ENCODE measurements at places on chromosomes 7 and 10. TPM values are rescaled to one million over a fixed set of nuclear protein-coding genes. Genes with fewer than 3 reads are reported as not detected.
A peak's percentile ranks its signal among the peaks of the same experiment; 100 is the strongest.

GRCh38 chr10:93535293-93535692, 31.2 kb upstream of the FFAR4 start:
- DNase-seq, result no peak

GRCh38 chr7:19558527-19558926, 150.3 kb downstream of the POLR1F start:
- DNase-seq, result no peak

DNA sequence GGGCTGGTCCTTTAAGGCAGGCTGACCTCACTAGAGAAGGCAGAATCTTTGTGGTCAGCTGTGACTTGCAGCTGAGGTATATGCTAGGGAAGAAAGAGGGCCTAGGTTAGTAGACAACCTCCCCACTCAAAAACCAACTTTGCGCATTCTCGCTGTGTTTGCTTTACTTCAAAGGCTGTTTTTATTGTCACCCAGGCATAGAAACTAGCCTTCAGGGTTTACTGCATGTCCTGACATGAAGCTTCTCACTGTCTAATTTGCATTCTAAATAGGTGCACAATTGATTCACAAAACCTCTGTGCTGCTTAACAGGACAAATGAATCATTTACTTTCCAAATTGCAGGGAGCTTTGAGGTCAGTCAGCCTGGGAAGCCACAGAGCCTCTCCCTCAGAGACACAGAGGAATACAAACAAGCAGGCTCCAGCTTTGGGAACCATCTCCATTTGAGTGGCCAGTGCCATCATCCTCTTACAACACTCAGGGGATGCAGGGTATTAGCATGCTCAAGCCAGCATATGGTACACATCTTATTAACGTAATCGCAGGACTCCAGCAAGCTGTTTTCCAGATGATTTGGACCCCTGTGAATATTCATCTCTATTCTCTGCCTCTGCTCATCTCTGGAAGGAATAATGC, 596.4 kb upstream of the GHITM start:
- DNase-seq, result peak; percentile 89

GRCh38 chr7:155341463-155341983, 43.8 kb downstream of the INSIG1 start:
- no peak for DNase-seq

GRCh38 chr10:114064151-114065048, 20.7 kb downstream of the ADRB1 start:
- DNase-seq, result no peak

DNA sequence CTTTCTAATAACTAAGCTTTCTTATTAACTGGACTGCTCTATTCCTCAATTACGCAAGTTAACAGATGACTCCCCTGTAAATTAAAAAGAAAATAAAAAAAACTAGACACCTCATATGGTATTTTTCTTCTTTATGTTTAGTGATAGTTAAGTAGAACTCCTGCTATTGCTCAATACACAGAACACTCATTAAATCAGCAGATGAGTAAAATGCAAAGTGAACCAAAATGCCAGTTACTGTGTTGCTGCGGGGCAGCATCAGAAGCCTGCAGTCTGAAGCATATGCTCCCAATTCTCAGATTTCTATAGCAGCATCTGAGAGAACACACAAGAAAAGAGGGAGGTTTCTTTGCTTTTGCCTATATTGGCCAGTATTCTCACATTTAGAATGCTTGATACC, 28.4 kb downstream of the CDK6 start:
- no peak for DNase-seq

DNA sequence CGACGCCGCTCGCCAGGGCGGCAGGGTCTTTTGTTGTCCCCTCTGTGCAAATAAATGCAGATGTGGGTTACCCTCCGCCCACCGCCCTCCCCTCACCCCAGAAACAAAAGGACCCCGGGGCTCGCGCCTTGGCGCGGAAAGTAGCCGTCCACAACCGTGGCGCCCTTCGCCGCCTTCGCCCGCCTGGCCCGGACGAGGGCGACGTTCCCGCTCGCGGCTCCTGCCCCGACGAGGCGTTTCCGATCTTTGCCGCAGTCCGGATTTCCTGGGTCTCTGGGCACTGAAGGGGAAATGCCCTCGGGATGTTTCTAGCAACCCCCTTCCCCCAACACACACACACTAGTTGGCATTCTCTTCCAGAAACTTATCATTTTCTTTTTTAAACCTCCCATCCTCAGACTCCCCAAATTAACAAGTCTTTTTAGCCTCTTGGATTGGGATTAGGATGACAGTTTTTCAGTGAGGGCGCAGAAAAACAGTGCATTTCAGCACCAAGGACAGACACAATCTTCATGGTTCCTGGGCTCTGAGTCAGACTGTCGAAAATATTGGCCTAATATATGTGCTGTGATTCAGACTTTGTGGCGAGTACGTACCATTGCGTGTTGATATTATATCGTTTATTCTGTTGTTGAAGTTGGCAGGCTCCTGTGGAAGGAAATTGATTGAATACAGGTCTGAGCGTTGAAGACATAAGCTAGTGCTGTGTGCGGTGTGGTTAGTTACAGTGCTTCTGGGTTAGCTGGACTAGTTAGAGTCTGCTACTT, 771 bp downstream of the PHYHIPL start:
- DNase-seq, result peak; percentile 81

- peak; percentile 64 for DNase-seq
Measured at GRCh38 chr7:21251151-21251800, 176.6 kb upstream of the SP4 start.

- no peak for DNase-seq
Measured at GRCh38 chr7:25877802-25878789, 273.9 kb upstream of the NFE2L3 start.

GRCh38 chr10:14087566-14087965, 243.2 kb downstream of the FRMD4A start:
- DNase-seq, result no peak

- no peak for DNase-seq
Measured at GRCh38 chr7:79078273-79078672, 375.2 kb downstream of the MAGI2 start.

DNA sequence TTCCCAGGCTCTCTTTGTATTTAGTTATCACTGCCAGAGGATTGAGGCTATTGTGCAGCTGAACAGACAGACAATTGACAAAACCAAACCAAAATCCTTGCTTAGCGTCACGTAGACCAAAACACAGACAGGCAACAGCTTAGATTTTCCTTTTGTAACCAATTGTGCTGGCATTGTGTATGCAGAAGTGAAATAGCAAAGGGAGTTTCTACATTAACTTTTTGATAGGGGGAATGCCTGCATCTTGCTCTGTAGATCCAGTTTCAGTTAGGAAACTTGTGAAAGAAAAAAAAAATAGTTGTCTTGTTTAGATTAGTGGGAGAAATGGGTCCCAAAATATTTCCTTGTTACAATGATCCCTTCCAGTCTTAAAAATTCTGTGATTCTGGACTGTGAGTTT, 333.8 kb downstream of the BBS9 start:
- DNase-seq, result no peak

GRCh38 chr10:103350175-103350516, 794 bp downstream of the PCGF6 start:
- DNase-seq, result peak; percentile 7

GRCh38 chr7:112212571-112212970, 6.1 kb downstream of the ZNF277 start:
- DNase-seq, result no peak

- no peak for DNase-seq
Measured at GRCh38 chr7:9709216-9709615, 1264.5 kb upstream of the PHF14 start.

DNA sequence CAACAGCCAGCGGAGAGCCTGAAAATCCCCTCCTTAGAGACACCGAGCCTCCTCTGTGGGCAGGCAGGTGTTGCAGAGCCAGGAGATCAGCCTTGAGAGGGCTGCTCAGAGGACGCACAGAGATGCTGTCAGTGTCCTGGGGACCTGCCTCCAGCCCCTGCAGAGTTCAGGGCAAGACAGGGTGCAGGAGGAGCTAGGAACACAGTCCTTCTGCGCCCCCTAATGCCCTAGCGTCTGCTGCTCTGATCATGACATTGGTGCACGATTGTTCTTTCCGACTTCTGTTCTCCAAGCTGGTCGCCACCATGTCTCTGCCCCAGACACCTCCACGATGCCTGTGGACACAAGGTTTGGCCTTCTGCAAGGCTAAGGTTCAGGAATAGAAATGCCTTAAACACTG, 613.7 kb upstream of the MKI67 start:
- DNase-seq, result no peak

DNA sequence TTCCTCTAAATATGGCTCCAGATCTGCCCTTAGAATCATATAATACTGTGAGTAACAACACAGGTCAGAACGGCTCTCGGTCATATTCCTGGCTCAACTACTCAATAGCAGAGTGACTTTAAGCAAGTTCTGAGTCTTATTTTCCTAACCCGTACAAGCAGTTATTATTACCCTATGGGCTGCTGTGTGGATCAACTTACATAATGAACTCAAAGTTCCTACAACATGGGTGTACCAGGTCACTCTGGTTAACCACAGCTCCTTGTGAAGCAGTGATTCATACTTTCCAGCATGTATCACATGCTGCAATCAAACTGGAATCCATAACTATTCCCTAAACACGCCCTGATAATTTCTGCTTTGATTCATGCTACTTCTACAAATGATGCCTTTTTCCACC, 107.3 kb downstream of the LRRN3 start:
- peak; percentile 69 for DNase-seq

DNA sequence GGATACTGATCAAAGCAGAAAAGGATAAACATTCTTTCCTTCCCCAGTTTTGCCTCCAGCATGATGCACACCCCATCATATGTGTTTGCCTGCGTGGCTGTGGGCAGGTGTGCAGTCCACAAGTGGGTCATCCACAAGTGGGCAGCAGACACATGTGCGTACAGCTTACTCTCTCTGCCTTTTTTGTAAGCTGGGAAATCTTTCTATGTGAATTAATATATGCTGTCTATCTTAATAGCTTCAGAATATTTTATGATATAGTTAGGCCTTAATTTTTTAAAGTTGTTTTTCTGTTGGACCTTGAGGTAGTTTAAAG, 80.1 kb downstream of the INPP5A start:
- DNase-seq, result no peak

BTAF1 gene
- total RNA-seq, result 6.6 TPM

TRAPPC14 gene
- total RNA-seq, result 2.2 TPM

INHBA gene
- total RNA-seq, result 14.4 TPM

MLLT10 gene
- 30.5 TPM for total RNA-seq

Data from Caki2 (cell line).